ENCODE measurements at places on chromosomes 12 and 14.

GRCh38 chr14:93824518-93825234 lies 36.4 kb upstream of the PRIMA1 start:
- no peak for DNase-seq

DNA sequence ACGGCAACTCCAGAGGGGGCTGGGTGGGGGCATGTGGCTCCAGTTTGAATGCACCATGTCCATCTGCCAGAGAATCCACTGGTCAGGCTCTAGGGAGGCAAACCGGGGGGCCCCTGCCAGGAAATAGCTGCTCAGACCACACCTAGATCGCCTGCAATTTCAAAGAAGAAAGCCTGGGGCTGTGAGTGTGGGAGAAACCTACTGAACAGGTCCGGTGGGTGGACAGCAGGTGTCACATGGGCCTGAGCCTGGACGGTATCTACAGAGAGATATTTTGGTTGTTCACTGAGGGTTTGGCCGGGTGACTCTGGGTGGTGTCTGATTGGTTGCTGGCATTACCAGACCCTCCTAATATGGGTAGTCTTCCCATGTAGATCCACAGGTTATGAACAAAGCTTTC lies 32.0 kb downstream of the DAO start:
- DNase-seq, result no peak

- no peak for DNase-seq
Measured at GRCh38 chr12:17016116-17016864, 410.3 kb upstream of the LMO3 start.

DNA sequence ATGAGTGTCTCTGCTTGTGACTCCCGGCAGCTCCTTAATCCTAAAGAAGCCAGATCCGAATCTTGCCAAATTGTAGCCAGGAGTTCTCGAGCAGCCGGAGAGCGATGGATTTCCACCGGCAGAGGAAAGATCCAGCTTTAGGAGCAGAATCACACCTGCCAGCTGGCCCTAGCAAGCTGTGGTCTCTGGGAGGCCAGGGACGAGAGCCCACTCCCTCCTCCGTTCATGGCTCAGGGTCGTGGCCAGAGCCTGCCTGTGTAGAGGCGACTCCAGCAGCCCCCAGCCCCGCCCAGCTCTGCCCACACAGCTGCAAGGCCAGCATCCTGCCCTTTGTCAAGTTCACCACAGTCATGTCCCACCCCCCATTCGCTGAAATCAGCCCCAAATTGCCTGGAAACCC lies 121.0 kb downstream of the SCARB1 start:
- no peak for DNase-seq

GRCh38 chr12:20477672-20478071 lies 109.3 kb downstream of the PDE3A start:
- no peak for DNase-seq

DNA sequence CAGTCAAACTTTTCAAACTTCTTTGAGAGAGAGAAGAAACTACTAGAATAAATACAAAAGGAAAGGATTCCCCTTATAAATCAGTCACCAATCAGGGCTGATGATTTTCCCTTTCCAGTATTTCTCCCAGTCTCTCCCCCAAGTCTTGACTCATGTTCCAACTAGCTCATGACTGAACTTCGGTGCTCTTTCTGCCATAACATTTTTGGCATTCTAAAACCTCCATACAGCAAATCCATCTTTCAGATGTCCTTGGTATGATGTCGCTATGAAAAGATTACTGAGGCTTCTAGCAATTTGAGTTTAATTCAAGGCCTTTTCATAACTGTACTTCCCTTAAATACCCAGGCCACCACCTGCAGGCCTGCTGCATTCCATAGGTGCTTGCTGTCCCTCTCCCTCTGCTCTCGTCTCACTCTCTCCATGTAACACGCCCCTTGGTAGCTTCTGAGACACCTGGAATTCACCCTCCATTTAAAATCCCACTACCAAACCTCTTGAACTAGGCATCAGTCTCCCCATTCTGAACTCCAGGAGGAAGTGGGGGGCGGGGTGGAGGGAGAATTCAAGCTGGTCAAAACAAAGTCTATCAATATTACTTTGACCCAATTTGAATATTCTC lies 2.4 kb downstream of the PRKD1 start:
- no peak for DNase-seq

All from DMS79 treated with DMSO at 0.1 percent for 48 hours (cell line).